ENCODE measurements at places on chromosomes 13 and 19.

DNA sequence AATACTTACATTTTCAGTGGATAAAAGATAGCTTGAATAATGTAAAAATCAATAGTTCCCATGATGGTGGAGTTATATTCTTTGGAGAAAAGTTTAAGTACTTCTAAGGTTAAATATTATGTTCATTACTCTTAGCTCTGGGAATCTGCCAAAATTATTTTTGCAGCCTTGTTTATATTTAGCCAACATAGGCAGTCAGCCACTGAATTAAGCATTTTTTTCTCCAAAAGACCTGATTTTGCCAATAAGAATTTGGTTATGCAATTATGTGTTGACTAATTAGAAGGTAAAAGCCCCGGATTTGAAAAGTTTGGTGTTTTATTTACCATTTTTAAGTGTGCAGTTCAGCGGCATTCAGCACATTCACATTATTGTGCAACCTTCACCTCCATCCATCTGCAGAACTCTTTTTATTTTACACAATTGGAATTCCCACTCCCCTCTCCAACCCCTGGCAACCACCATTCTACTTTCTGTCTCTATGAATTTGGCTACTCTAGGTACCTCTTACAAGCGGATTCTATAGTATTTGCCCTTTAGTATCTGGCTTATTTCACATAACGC lies 90.1 kb upstream of the C1QTNF9B start:
- no peak for DNase-seq

DNA sequence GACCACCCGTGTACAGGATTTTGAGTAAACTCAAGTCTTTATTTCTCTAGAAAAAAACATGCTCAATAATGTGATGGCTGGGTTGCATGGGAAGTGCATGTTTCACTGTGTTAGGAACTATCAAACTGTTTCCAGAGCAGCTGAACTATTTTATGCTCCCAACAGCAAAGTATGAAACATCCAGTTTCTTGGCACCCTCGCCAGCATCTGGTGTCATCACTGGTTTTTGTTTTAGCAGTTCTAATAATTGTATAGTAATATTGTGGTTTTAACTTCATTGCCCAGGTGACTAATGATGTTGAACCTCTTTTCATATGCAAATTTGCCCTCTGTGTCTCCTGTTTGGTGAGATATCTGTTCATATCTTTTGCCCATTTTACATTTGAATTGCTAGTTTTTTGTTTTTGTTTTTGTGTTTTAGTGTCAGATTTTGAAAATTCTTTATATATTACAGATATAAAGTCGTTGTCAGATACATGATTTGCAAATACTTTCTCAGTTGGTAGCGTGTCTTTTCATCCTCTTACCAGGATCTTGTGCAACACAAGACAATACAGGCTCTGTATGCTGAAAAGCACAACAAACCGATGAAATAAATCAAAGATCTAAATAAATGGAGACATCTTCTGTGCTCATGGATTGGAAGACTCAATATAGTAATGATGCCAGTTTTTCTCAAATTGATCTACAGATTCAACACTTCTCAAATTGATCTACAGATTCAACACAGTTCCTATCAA lies 87.8 kb downstream of the IPO5 start:
- no peak for DNase-seq

DNA sequence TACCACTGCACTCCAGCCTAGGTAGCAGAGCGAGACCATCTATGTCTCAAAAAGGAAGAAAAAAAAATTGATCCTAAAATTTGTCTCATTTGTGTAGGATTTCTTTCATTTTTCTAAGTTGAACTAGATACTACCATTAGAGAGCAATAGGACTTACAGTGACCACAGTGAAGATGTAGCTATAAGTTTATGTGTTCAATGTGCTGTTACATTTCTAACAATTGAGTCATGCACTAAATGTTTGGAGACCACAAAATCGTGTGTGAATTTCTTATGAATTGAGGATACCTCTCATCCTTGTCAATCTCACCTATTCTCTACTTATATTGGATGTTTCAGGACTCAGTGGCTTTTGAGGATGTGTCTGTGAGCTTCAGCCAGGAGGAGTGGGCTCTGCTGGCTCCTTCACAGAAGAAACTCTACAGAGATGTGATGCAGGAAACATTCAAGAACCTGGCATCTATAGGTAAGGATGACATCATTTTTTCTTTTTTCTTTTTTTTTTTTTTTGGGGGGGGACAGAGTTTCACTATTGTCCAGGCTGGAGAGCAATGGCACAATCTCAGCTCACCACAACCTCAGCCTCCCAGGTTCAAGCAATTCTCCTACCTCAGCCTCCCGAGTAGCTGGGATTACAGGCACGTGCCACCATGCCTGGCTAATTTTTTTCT lies 12.8 kb downstream of the ZNF791 start:
- DNase-seq: no peak

- DNase-seq: no peak
Observed at GRCh38 chr19:38082256-38083118, 141.5 kb downstream of the DPF1 start.

- DNase-seq: no peak
Observed at GRCh38 chr13:64801768-64802167, 2428.4 kb downstream of the PCDH9 start.

- DNase-seq: no peak
Observed at GRCh38 chr19:55441319-55441691, 1.8 kb downstream of the SHISA7 start.

GRCh38 chr13:59441596-59442280 lies 722.0 kb downstream of the DIAPH3 start:
- no peak for DNase-seq

GRCh38 chr13:101726681-101727080 lies 274.2 kb downstream of the ITGBL1 start:
- no peak for DNase-seq

DNA sequence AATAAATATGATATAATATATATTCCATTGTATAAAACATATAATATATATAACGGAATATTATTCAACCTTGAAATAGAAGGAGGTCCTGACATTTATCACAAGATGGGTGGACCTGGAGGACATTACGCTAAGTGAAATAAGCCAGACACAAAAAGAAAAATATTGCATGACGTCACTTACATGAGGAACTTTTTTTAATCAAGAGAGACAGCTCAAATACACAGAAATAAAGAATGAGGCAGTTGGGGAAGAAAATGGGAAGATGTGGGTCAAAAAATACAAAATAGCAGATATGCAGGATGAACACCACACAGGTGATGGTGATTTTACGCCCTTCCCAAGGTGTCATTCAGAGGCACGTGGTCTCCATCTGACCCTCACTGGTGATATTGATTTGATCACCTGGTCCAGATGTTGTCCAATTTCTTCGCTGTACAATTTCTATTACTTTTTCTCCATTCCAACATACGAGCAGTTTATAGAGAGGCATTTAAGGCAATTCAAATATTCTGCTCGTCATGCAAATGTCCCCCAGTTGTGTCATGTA lies 513 bp upstream of the ZNF317 start:
- DNase-seq: no peak

DNA sequence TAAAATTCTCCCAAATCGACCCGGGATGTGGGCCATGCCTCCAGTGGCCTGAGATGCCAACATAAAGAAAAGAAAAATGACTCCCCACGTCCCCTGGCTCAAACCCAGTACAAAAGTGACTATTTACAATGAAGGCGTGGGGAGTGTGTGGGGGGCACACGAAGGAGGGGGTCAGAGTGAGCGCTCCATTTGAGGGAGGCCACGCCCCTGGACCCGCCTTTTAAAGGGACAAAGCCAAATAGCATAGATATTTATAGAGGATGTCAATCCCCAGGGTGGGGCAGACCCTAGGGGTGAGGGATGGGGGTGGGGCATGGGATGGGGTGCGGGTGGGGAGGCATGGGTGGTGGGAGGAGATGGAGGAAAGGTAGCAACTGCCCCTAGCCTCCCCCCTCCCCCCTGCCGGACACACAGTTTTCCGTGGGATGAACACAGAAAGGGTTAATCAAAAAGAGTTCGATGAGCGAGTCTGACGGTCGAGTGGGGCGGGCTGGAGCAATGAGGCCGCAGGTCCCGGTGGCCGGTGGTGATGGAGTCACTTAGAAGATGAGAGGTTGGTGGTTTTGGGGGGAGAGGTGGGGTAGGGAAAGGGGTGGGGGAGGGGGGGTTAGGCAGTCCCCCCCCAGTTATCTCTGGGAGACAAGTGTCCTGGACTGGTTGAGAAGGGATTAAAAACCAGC lies 20.1 kb upstream of the NANOS2 start:
- DNase-seq: no peak

DNA sequence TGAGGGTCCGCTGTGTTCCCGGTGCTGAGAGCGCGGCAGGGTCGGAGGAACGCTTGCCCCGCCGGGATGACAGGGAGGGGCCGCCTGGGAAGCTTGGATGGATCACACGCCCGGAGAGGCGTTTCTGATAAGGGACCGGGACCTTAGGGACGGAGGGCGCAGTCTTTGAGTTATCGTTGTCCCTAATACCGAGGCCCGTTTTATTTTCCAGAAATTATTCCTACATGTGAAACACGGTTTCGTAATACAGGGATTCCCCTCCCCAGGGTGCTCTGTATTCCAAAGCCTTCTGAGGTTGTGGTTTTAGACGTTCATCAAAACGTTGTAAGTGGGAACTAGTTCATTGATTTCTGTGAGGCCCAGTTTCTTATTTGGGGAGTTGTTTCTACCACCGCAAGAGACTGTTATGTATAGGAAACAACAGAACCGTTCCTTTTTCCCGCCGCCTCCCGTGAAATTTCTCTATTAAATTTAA lies 752 bp downstream of the PDCD5 start:
- no peak for DNase-seq

GRCh38 chr13:98746968-98747367 lies 5.5 kb downstream of the SLC15A1 start:
- DNase-seq: no peak

GRCh38 chr19:48997972-48998371 lies 4.3 kb downstream of the RUVBL2 start:
- no peak for DNase-seq

DNA sequence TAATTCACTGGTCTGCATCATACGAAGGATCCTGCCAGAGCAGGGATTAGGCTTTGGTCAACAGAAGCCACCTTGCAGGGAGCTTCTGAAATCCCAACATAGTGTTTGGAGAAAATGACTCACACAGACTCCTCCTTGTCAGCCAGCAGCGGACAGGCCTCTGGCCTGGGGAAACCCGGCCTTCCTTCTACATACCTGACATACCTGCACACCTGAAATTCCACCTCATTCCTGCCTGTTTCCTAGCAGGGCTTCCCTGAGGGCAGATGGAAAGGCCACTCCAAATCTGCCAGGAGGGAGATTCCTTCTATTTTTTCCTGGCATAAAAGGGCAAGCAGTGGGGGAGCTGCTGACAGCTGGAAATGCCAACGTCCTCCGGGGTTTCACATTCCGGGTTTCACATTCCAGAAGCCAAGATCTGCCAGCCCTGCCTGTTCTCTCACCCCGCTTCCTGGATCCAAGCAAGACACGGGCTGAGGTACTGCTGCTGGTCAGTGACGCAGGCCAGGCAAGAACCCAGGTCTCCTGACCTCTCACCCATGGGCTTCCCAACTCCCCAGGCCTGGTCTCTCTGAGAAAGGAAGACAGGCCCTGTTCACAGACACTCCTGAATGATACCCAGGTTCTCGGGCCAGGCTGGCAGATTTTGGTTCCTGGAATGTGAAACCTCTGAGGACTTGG lies 18.2 kb upstream of the IGFL1 start:
- DNase-seq: no peak

- no peak for DNase-seq
Observed at GRCh38 chr13:32951580-32951979, 64.6 kb upstream of the KL start.

GRCh38 chr13:91684746-91685145 lies 286.3 kb downstream of the GPC5 start:
- no peak for DNase-seq

DNA sequence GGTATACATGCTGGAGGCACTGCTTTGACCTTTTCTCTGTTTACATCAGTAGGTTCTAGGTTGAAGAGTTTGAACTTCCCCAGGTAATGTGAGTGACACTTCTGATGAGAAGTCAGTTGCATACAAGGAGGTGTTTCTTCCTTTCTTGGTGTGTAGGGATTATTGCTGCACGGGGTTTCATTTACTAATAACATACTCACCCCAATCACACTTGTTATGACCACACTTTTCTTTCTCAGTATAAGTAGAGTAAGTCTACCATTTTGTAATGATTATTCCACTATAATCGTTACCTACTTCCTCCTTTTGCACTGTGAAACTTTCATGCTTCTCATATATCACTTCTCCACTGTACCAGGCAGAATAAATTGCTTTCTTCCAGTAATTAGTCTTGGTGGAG lies 138.0 kb downstream of the TNFSF13B start:
- no peak for DNase-seq

- DNase-seq: no peak
Observed at GRCh38 chr13:28503182-28503967, 8.4 kb upstream of the FLT1 start.

- DNase-seq: no peak
Observed at GRCh38 chr19:13870873-13871272, 6.1 kb upstream of the NANOS3 start.

DNA sequence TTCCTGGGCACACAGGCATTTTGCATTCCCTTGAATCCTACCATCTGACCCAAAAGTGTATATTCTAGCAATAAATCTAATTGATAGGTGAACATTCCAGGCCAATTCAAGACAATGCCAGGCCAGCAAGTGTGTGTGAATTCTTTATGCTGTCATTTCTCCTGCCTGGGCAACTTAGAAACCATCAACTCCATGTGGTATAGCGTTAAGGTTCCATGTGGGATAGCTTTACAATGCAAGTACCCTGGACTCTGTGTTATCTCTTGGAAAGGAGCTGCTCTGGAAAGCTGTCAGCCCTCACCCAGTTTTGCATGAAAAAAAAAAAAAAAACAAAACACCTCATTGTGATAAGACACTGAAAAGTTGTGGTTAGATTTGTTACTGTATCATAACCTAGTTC lies 15.6 kb upstream of the FLT1 start:
- DNase-seq: no peak

GRCh38 chr19:898663-899062 lies 5.4 kb downstream of the RNU6-9 start:
- peak; percentile 63 for DNase-seq

GRCh38 chr19:34274284-34274826 lies 20.0 kb downstream of the GARRE1 start:
- DNase-seq: no peak

DNA sequence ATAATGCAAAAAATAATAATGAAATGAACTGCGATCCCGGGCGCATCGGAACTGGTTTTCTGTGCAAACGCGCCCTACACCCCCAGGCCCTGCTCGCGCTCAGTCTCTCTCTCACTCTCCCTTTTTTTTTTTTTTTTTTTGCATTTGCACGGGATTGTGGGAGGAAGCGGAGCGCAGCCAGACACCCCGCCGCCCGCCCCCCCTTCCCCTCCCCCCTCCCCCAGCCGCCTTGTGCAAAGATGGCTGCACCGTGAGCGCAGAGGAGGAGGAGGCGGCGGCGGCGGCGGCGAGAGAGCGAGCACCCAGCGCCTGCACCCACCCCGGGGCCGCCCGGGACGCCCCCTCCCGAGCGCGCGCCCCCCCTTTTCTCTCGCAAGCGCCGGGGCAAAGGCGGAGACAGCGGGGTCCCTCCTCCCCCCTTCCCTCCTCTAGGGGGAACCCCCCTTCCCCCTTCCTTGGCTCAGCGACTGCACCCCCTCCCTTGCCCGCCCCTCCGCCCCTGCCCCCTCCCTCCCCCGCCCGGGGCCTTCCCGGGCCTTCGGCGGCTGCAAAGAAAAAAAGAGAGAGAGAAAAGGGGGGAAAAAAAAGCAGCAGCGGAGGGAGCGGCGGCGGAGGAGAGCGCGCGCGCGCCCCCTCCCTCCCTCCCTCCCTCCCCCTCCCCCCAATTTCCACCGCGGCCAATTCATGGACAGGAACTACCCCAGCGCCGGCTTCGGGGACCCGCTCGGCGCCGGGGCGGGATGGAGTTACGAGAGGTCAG lies at the start of gene PRR12:
Gene PRR12, plus strand, starts transcription at position 212 of the 760 bp plus-strand sequence. Its CDS starts 473 bp downstream, at position 685.
- DNase-seq: peak; percentile 69

GRCh38 chr19:50705422-50706019 lies 14.1 kb downstream of the SHANK1 start:
- DNase-seq: no peak
